ENCODE measurements at places on chromosomes 1 and 21. TPM values are rescaled to one million over a fixed set of nuclear protein-coding genes. Genes with fewer than 3 reads are reported as not detected.

Gene SYT14
- under 0.01 TPM for total RNA-seq

Gene ASAP3
- 0.42 TPM for total RNA-seq

Gene METTL13
- 1.6 TPM for total RNA-seq

Gene DIPK1A
- total RNA-seq = 6.8 TPM

Gene TCP10L
- total RNA-seq = not detected

Gene SLAMF6
- total RNA-seq = 8.2 TPM

Gene MRPL37
- 28.5 TPM for total RNA-seq

Gene AIRE
- total RNA-seq = 0.10 TPM

Gene UTS2
- total RNA-seq = 1.4 TPM

Gene SPATA46
- not detected for total RNA-seq

Gene ZNF697
- 4.1 TPM for total RNA-seq

Gene ARF1
- total RNA-seq = 218 TPM

Gene DTL
- total RNA-seq = 0.52 TPM

Gene FNDC5
- total RNA-seq = 0.10 TPM

Gene GNAT2
- not detected for total RNA-seq

Gene SPRR1B
- not detected for total RNA-seq

Gene KCNT2
- total RNA-seq = 0.21 TPM

Gene SYCP1
- total RNA-seq = not detected

Gene KIF17
- under 0.01 TPM for total RNA-seq

Gene DSCAM
- total RNA-seq = not detected

Gene OR2T2
- total RNA-seq = 0.42 TPM

Gene FALEC
- not detected for total RNA-seq

Gene UBXN10
- 0.52 TPM for total RNA-seq

Gene CRB1
- under 0.01 TPM for total RNA-seq

Gene GSTM5
- not detected for total RNA-seq

Gene VAMP3
- total RNA-seq = 105 TPM

Gene S1PR1
- 247 TPM for total RNA-seq

Gene NBPF10
- 3.3 TPM for total RNA-seq

Gene SETSIP
- total RNA-seq = 0.52 TPM

Gene FMO2
- total RNA-seq = not detected

Gene HSPB7
- total RNA-seq = not detected

Gene PLEKHA6
- total RNA-seq = under 0.01 TPM

Gene PLPP3
- 1.4 TPM for total RNA-seq

Gene AVPR1B
- total RNA-seq = not detected

Gene PRMT2
- 96.7 TPM for total RNA-seq

Gene OR2L3
- not detected for total RNA-seq

Gene COL6A1
- 1.4 TPM for total RNA-seq

Gene OR2L13
- total RNA-seq = 0.21 TPM

Gene TXNIP
- total RNA-seq = 2,317 TPM

Gene RNF220
- 61.4 TPM for total RNA-seq

Gene FPGT
- total RNA-seq = 5.6 TPM

Gene SPATA17
- under 0.01 TPM for total RNA-seq

Gene SHE
- total RNA-seq = 0.10 TPM

Gene BTBD8
- total RNA-seq = 2.0 TPM

Gene CTTNBP2NL
- 0.63 TPM for total RNA-seq

Gene CLDN17
- not detected for total RNA-seq

Gene TTLL7
- total RNA-seq = 0.84 TPM

Gene LINGO4
- under 0.01 TPM for total RNA-seq

Data from mononuclear cell (primary cell).